Cortex of kidney (tissue), 1 donor: ENCODE measurements at places on chromosomes 2 and 18.

GRCh38 chr2:232900811-232901735 lies 31.0 kb downstream of the SNORC start:
- no peak for DNase-seq

- DNase-seq = no peak
Measured at GRCh38 chr2:56713978-56714377, 530.2 kb downstream of the CCDC85A start.

- no peak for DNase-seq
Measured at GRCh38 chr18:63405986-63406385, 16.3 kb downstream of the VPS4B start.

- DNase-seq = no peak
Measured at GRCh38 chr2:230134496-230135129, 65.9 kb upstream of the SLC16A14 start.

DNA sequence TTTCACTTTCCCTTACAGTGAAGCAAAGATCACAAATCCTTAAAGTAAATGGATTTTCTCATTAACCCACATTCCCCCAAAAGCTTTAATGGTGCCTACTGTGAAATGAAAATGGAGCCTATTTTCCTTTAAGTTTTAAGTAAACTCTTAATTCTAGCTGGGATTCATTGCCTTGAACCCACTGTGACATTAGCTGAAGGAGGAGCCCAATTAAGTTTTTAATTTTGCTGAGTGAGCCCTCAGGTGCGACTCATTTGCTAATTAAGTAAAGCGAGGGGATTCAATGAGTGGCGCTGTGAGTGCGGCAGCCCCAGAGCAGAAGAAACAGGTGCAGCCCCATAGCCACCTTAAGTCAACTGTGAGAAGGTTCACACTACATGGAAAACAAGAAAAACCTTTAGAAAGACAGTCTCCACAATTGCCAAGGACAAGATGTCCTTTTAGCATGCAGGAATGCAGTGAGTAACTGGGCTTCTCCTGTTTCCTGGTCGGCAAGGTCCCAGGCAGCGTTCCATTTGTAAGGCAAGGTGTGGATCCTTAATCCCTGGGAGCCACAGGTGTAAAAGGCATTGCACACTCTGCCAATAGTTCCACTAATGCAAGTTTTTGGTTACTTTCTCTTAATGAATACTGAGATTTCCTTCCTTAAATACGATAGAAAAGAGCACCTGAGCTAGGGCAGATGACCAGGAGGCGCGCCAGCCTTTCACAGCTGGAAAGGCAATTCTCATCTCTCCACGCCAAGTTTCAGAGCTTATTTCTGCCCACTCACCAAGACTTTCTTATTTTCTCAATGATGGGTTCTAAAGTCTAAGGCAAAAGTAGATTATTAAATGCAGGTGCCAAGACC lies 87.7 kb downstream of the TMEM18 start:
- no peak for DNase-seq
